Activated CD8-positive, alpha-beta memory T cell treated with anti-CD3 and anti-CD28 coated beads for 1 hour (primary cell): ENCODE measurements at places on chromosomes 11 and 22.

- no peak for DNase-seq
Observed at GRCh38 chr11:29231586-29231985, 785.2 kb downstream of the KCNA4 start.

GRCh38 chr11:64607381-64607985, 16.5 kb downstream of the SLC22A12 start:
- DNase-seq, result no peak

- DNase-seq, result no peak
Observed at GRCh38 chr22:36279219-36279666, 26.3 kb downstream of the APOL1 start.

DNA sequence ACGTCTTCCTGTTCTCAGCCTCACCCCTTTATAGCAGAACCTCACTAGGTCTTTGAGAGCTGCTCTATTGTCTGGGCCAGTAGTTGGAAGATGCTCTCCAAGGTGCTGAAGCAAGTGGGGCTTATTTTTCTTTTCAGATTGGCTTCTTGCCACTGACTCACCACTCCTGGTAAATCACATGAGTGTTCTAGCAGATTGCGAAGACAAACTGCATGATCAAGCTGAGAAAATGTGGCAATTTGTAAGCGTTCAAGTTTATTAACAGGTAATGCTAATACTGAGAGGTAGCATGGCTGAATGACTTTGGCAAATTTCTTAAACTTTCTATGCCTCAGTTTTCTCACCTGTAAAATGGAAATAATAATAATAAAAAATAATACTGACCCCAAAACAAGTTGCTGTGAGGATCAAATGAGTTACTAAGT, 59.2 kb downstream of the CACNG2 start:
- DNase-seq, result no peak

DNA sequence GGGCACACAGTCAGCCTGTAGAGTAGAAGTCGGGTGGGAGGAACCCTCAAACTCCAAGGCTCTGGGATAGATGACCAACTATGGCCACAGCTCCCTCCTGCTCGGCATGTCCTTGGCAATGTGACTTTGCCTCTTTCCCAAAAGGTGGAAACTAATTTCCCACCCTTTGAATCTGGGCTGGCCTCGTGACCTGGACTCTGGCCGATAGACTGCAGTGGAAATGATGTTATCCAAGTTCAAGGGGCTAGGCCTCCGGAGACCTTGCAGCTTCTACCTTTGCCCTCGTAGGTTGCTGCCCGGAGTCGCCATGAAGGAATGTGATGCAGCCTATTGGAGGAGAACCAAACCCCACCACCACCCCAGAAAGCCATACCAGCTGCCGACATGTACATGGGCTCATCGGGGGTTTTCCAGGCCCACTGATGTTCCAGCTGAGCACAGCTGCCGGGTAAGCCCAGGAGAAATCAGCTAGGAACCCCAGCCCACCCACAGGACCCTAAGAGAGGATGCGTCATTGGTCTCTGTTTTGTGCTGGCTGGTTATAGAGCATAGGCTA, 30.4 kb downstream of the KCNJ4 start:
- DNase-seq, result no peak

DNA sequence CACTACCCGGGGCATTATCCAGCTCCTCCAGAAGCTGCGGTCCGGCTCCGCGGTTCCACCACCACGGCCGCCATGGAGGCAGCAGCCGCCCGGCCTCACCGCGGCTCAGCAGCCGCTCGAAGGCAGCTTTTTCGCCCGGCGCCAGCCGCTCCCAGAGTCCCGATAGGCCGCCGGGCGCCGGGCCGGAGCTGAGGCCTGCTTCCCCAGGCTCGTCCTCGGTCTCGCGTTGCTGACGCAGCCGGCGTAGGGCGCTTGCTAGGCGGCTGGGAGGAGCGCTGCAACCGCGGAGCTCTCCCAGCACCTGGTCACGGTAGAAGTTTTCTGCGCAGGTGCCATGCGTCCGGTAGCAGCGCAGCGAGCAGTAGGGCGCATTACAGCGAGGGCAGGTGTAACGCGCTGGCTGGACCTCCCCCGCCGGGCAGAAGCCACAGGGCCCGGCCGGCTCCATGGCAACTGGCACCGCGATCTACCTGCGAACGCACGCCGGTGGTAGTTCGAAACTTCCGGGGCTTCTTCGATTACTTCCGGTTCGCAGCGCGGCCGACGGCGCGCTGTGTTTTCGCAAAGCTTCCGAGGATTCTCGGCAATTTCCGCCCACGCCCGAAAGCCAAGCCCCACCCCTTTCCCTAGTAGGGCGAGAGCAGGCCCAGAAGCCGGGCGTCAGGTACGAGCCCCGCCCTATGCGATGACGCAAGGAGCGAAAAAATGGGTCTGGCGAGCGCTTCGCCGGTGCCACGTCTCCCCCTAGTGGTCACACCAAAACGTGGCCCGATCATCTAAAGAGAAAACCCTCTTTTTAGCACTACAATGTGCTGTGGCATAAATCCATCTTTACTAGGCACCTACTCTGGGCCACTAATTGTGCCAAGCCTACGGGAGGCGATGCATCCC, at the start of gene ZNHIT2:
Gene ZNHIT2, minus strand, starts transcription at position 496 of the 891 bp plus-strand sequence. Its CDS starts 48 bp downstream, at position 448.
- DNase-seq, result peak; percentile 99

GRCh38 chr22:46592390-46592872, 27.8 kb upstream of the GRAMD4 start:
- DNase-seq, result no peak

- DNase-seq, result no peak
Observed at GRCh38 chr22:26974914-26975803, 317.8 kb downstream of the MIAT start.

DNA sequence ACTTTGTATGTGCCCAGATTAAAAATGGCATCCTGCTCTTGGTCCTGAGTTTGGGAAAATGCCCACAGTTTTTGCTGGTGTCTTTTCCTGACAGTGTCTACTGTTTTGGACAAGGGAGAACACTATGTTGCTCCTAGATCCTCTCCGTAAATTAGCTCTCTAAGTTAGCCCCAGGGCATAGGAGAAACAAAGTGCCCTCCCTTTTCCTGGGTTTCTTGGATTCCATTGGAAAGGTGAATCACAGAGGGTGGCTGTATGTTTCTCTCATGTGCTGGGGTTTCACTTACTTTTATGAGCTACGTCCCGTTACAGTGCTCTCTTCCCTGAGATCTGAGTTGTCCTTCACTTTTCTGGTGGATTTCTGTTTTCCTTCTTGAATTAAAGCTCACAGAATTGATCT, 782.8 kb downstream of the CNTN5 start:
- DNase-seq, result no peak

- no peak for DNase-seq
Observed at GRCh38 chr11:61967924-61968757, 707 bp upstream of the FTH1 start.

GRCh38 chr11:112525270-112525669, 264.6 kb upstream of the PLET1 start:
- DNase-seq, result no peak

GRCh38 chr11:46130286-46130940, 9.2 kb upstream of the PHF21A start:
- no peak for DNase-seq

DNA sequence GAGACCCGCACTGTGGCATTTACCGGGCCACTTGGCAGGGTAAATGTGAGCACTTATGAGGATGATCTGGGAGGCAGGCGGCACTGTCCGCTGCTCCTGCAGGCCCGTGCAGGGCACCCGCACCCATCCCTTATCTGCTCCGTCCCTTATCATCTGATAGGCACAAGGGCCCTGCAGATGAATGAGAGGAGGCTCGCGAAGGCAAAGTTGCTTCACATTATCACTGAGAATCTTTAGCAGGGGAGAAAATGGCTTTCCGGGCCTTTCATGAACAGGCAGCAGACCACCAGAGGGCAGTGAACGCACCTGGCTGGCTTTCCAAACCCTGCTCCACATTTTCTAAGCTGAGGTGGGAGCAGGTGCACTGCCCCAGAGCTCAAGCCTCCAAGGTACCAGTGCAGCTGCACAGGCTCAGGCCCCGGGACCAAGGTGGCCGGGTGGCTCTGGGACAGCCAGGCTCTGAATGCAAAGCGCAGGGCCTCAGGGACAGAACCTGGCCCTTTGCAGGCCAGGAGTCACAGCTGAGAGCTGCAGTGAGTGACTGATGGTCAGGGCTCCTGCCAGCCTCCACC, 165.6 kb downstream of the SHANK2 start:
- no peak for DNase-seq

DNA sequence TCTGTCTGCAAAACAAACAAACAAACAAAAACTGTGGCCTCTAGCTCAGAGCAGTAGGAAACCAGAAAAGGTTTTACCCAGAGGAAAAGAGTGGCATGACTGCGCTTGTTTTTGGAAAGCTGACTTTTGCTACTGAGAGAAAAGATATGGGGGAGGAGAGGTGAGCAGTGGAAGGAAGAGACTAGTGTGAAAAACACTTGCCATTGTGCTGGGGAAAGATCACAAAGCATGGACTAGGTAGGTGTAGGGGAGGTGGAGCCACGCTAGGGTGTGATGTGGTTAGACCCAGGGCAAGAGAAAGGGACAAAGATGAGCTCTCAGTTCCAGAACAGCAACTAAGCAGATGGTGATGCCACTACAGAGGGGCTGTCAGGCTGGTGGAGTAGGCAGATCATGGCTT, 319.2 kb downstream of the LARGE1 start:
- DNase-seq, result no peak

GRCh38 chr11:76714493-76714892, 43.9 kb upstream of the LRRC32 start:
- no peak for DNase-seq
